EL (cell line): ENCODE measurements at places on chromosomes 11 and 22.

- peak; percentile 42 for DNase-seq
Measured at GRCh38 chr11:23573429-23573828, 713.2 kb upstream of the CCDC179 start.

- DNase-seq: no peak
Measured at GRCh38 chr11:8017894-8018483, 30.9 kb downstream of the EIF3F start.

DNA sequence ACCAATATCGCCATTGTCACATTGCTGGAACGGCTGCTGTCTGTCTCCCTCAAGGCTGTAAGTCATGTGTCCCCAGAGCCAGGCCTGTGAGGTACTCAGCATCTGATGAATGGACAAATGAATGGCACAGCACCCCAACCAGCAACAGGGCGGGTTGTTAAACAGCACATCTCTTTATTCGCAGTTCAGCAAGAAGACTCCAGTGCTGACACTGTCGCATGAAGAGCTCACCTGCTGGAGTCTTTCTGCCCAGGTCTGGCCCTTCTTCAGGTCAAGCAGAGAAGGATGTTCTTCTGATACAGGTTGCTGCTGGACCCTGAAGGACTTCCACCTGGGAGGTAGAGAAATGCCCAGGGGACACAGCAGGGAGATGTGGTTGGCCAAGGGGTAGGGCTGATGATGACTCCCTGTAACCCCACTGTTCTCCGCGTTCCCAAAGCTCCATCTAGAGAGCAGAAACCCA, 4.8 kb downstream of the SPATA19 start:
- DNase-seq: no peak

DNA sequence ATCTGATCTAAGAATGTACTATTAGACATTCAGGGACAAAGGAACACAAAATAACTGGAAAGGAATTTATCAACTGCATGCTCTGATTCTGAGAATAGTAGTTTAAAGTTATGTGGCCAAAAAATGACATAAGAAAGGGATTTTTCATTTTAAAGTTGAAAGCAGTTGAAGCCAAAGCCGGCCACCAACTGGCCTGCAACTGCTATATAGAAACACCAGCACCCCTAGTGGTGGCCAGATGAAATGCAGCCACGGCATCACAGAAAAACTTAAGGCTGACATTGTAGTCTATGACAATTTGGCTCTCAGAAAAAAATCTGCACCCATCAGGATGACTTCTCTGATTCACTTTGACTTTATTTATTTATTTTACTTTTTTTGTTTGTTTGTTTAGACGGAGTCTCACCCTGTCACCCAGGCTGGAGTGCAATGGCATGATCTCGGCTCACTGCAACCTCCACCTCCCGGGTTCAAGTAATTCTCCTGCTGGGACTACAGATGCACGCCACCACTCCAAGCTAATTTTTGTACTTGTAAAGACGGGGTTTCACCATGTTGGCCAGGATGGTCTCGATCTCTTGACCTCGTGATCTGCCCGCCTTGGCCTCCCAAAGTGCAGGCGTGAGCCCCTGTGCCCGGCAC, 59.2 kb downstream of the SLC35F2 start:
- peak; percentile 62 for DNase-seq

- no peak for DNase-seq
Measured at GRCh38 chr11:17472467-17472866, 4.2 kb downstream of the ABCC8 start.

DNA sequence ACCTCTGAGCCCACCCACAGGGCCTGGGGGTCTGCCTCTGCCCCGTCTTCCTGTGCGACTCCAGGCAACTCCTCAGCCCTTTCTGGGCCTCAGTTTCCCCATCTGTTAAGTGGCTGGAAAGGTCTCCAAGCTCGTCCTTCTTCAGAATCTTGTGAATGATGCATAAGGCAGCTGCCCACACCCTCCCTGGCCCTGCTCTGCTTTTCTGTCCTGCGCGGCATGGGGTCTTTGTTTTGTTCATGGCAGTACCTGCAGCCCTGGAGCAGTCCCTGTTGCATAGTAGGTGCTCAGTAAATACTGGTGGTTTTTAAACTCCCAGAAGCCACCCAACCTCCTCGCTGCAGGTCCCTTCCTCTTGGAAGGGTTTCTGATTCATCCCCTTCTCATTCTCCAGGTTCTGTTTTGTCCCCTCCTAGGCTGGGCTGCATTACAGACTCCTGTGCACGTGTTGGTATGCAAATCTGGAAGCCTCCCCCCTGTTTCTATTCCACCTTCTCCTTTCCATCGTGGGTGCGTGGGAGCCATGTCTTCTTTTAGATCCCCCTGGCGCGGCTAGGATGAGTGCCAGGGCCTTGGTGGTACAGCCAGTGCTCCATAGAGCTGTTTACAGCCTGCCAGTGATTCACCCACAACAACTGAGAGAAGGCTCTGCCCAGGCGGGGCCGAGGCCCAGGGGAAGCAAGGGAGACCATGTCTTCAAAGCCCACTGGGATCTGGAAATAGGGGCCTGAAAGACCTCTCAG, 19.3 kb upstream of the SYT7 start:
- no peak for DNase-seq

DNA sequence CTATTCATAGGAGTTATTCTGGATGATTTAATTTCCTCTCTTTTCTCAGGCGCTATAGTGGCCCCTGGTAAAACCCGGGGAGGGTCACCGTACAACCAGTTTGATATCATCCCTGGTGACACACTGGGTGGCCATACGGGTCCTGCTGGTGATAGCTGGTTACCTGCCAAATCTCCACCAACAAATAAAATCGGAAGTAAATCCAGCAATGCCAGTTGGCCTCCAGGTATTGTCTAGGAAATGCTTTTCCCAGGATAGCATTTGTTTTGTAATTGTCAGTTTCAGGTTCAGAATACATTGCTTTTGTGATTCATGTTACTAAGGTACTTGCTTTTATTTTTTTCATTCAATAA, 35.6 kb upstream of the ADSL start:
- no peak for DNase-seq

- no peak for DNase-seq
Measured at GRCh38 chr11:15748741-15749140, 607.6 kb downstream of the SOX6 start.

GRCh38 chr22:27798511-27799014, 3.0 kb downstream of the MN1 start:
- no peak for DNase-seq

- DNase-seq: no peak
Measured at GRCh38 chr11:64173616-64174355, 7.9 kb upstream of the MACROD1 start.

- DNase-seq: no peak
Measured at GRCh38 chr11:57417056-57417455, 9.9 kb downstream of the SLC43A3 start.

GRCh38 chr11:83054001-83054400, 17.7 kb downstream of the RAB30 start:
- no peak for DNase-seq

DNA sequence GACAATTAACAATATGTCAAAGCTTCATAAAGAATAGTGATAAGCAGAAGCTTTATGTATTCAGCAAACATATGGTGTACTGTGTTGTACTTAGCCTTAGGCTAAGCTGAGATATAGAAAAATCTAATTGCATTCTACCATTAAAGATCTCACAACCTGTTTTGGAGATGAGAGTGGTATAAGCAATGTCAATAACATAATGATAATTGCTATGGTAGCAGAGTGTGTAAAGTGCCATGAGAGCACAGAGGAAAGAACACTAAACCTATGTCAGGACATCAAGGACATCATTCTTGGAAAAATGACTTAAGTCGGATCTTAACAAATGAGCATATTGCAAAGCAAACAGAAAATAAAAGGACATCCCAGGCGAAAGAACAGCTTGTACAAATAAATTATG, 28.6 kb upstream of the ANGPTL5 start:
- no peak for DNase-seq

- no peak for DNase-seq
Measured at GRCh38 chr22:37284126-37284804, 2.0 kb downstream of the CYTH4 start.

GRCh38 chr11:36240173-36240572, 49.1 kb downstream of the COMMD9 start:
- DNase-seq: peak; percentile 28

DNA sequence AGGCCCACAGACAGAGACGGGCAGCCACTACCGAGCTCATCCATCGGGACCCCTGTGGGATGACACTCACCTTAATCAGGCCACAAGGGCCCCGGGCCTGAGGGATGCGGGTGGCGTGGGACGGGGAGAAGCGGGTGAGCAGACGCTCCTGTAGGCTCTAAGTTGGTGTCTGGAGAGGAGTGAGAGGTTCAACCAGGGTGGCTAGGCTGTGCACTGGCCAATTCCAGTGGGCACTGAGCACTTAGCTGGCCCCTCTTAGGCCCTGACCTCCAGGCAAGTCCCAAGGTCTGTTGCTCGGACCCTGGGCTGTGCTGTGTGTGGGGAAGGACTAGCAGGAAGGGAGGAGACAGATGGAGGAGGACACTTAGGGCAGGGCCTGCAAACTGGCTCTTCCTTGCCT, 139.3 kb downstream of the ST3GAL4 start:
- DNase-seq: no peak

DNA sequence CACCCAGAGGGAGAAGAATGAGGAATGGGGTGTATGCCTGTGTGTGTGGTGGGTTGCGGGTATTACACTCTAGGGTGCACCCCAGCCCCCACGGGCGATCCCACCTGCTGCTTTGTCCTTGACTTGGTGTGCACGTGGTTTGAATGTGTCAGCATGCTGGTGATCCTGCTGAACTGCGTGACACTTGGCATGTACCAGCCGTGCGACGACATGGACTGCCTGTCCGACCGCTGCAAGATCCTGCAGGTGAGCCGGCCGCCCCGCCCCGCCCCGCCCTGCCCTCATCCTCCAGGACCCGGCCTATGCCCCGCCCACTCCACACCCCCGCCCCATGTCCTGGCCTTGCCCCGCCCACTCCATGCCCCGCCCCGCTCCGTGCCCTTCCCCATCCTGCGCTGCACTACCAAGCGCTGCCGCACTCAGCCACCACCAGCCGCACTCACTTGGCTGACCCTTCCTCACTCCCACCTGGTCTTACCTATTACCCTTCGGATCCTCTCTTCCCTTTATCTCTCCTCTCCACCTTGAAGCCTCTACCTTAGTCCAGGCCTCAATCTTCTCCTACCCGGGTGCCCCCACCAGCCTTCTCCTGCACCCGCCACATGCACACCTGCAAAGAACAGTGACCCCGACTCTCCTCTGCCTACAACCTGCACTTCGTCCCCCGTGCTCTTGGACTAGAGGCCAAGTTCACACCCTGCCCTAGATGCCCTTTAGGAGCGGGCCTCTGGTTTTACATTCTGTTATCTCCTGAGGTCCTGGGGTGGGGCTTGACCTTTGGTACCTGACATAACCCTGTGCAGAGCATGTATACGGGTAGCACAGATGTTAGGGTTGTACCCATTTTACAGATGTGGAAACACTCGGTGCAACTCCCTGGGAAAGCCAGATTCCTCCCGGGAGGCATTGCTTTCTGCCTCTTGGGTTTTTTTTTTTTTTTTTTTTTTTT, 27.7 kb downstream of the CACNA1I start:
- DNase-seq: no peak

GRCh38 chr11:111949519-111950426, 12.6 kb downstream of the DIXDC1 start:
- no peak for DNase-seq

- DNase-seq: peak; percentile 59
Measured at GRCh38 chr22:42644422-42645340, 4.3 kb upstream of the ATP5MGL start.

DNA sequence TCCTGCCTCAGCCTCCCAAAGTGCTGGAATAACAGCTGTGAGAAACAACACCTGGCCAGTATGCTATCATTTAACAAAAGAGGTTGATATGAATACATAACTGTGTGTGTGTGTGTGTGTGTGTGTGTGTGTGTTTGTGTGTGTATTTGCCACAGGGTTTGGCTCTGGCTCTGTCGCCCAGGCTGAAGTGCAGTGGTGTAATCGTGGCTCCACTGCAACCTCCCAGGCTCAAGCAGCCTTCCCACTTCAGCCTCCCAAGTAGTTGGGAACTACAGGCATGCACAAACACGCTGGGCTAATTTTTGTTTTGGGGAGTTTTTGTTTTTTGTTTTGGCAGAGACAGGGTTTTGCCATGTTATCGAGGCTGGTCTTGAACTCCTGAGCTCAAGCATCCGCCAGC, 4.7 kb downstream of the SPA17 start:
- DNase-seq: no peak
